ENCODE measurements at places on chromosomes 1 and 21.

DNA sequence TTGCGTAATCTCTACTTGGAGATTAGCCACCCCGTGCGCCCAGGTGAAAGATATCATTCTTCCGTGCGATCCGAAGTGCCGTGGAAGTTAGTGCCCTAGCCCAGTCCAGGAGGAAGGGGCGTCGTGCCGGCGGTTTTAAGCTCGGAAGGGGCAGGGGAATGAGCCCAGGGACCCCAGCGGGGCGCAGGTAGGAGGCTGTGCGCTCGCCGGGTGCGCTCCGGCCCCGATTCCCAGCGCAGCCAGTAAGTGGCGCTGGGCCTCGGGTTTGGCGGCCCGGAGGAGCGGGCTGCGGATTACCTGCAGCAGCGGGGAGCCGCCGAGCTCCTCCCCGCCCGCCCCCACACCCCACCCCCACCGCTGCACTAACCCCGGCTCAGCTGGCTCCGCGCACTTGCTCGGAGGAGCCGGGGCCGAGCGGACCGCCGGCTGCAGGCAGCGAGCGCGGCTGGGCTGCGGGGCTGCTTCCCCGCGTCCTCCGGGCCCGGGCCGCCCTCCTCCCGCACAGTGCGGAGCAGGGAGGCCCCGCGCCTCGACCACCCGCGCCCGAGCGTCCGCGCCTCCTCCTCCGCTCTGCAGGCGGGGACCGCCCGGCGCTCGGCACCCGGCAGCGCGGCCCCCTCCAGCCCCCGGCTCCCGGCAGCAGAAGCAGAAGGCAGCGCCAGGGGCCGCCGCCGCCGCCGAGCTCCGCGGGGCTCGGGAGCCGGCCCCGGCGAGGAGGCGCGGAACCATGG, at the start of gene RYR2:
TSS of gene RYR2 (plus strand) at position 390 of the 731 bp plus-strand sequence. CDS start at position 728, 338 bp downstream.
- peak; percentile 30 for DNase-seq

DNA sequence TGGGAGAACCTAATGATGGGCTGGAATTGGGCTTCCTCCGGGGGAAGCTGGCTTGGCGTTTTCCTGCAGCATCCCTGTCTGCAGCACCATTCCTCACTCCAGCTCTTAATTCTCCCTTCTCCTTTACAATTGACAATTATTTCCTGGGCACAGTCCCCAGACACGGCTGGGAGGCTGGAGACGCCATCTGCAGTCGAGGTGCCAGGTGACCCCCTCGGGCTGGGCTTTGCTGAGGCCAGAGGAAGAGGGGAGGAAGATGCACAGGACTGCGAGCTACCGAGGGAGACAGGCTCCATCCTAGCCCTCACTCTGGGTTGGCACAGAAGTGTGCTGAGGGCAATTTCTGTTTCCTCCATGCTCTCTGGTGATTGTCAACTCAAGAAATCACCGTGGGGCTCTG, 453.8 kb downstream of the PTPRU start:
- DNase-seq, result no peak

DNA sequence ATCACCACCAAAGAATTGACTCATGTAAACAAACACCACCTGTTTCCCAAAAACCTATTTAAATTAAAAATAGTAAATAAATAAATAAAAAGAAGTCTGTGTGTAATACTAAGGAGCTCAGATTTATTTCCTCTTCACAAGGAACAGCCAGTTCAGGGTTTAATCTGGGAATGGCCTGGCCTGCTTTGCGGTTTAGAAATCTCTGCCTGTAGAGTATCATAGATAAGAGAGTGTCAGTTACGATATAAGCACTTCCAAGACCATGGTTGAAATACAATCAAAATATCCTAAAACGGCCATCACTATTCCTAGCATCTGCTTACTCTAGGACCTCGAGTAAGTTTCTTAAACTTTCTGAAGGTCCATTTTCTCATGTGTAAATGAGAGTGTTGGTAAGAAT, 274.4 kb downstream of the PLPP3 start:
- DNase-seq, result no peak

- no peak for DNase-seq
These were observed 25.0 kb upstream of the ZNF436 start for GRCh38 chr1:23394684-23395083.

DNA sequence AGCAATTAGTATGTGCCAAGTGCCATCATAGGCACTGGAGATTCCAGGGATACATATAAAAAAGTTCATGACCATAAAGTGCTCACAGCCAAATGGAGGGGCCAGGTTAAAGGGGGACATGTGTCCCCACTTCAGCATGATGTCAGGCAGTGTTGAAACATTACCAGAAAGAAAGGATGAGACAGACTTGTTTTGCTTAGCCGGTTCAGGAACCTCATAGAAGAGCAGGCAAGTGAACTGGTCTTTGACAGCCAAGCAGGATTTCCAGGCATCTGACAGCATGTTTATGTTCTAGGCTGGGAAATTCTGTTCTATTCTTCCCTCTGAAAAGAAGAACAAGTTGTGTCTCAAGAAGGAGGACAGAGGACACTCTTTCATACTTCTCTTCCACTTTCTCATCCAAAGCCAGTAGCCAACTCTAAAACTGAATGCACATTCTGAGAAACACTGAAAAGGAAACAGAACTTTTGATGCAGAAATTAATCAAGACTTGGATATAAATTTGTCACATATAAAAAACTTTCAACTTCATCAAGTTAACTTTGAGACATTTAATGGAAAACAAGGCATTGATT, 39.7 kb downstream of the GLUL start:
- DNase-seq, result peak; percentile 14

GRCh38 chr1:236016782-236017400, 48.0 kb downstream of the NID1 start:
- DNase-seq, result peak; percentile 94

GRCh38 chr1:197140121-197140520, 6.3 kb downstream of the ASPM start:
- peak; percentile 25 for DNase-seq

DNA sequence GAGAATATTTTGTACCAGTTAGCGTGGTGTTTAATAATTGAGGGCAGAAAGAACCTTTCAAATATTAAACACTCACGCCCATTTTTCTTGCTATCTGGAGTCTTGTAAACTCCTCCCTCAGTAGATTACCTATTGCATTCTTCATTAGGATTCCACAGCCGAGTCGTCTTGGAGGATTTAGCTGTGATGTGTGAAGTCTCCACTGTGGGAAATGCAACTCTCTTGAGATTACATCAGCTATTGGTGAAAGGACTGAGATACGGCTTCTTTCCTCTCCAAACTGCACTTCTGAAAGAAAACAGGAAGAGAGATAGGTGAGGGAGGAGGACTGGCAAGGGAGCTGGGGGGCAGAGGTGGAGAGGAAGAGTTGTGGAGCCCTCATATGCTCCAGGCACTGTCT, 36.1 kb downstream of the ACTA1 start:
- no peak for DNase-seq

GRCh38 chr1:243474136-243474881, 218.5 kb downstream of the SDCCAG8 start:
- DNase-seq, result no peak

- peak; percentile 83 for DNase-seq
These were observed 28.5 kb downstream of the ECE1 start for GRCh38 chr1:21261551-21262292.

GRCh38 chr21:16873176-16873575, 639.7 kb upstream of the CXADR start:
- DNase-seq, result no peak

DNA sequence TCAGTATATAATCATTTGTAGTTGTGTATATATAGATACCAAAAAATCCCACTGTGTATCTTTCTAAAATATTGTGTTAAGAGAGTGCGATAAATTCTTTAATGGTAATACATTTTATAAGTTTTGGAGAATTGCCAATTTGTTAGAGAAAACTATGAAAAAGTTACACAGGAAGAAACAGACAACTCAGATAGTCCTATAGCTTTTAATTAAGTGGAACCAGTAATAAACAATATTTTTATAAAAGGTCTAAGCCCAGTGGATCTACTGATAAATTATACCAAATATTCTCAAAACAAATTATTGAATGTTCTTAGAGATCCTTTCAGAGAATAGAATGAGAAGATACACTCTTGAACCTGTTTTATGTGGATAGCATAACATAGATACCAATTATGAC, 50.6 kb downstream of the OBSCN start:
- no peak for DNase-seq

DNA sequence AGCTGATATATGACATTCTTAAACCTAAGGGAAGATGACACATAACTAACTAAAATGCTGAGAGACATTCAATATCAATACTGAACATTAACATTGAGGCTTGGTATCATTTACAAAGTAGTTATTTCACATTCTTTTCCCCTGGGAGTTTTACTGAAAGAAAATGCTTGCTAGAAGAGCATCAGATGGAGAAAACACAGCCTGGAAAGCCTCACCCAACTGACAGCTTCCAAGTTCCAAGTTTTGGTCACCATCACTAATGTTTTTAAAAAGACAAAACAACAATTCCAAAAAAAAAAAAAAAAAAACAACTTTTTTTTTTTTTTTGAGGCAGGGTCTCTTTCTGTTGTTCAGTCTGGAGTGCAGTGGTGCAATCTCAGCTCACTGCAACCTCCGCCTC, 80.6 kb downstream of the DSCAM start:
- no peak for DNase-seq

GRCh38 chr1:180236698-180237509, 6.8 kb downstream of the LHX4 start:
- no peak for DNase-seq

GRCh38 chr1:230068952-230069684, 2.1 kb downstream of the GALNT2 start:
- DNase-seq, result peak; percentile 32

DNA sequence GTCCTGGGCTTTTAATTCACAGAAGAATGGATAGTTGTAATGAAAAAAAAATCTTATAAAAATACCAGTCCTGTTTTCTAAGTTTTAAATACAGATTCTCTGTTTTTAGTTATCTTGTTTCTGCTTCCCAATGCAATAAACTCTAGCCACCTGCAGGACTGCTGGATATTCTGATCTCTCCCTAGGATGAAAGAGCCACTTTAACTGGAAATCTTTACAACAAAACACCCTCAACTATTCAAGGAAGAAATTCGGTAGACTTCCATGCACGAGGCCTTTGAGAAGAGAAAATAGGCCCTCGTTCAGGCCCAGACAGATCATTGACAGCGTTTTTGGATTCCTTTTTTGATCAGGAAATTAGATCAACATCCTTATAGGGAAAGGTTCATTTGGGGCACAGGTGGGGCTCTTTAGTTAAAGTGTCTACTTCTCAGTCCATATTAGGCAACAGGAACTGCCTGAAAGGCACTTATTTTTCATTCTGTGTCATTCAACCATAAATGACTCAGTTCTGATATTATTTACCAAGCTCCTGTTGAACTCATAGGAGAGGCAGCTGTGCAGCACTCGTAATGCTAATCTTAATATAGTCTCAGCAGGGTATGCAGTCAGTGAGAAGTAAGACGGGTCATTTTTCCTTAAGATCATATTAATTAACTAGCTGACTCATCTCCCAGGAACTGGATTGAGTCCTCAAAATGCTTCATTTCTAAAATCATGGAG, 71.1 kb upstream of the ERRFI1 start:
- peak; percentile 95 for DNase-seq

- DNase-seq, result peak; percentile 19
These were observed 1.9 kb downstream of the EPHX1 start for GRCh38 chr1:225811622-225812487.

- peak; percentile 7 for DNase-seq
These were observed 89.0 kb upstream of the ACTL8 start for GRCh38 chr1:17665950-17666720.

- DNase-seq, result no peak
These were observed at the start of gene SAMSN1 for GRCh38 chr21:14545906-14546480. Gene SAMSN1, minus strand, starts transcription at chr21:14546315. Its CDS starts 54 bp downstream, at chr21:14546261.

DNA sequence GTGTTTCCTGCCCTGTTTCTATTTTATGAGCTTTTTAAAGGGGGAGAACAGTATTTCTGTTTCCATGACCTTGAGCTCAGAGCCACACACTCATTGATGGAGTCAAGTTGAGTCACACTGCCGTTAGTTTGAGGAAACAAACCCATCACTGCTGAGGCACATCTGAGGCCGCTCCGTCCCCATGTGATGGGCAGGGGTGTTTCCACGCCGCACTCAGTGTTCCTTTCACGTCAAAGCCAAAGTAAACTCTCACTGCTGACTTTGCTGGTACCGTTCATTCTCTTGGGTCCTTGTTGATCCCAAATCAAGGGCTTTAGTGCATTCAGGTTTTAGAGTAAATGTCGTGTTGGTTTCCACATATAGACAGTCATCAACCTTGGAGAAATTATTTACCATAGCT, 48.8 kb downstream of the PKNOX1 start:
- DNase-seq, result no peak

- peak; percentile 90 for DNase-seq
These were observed 65.2 kb upstream of the TARBP1 start for GRCh38 chr1:234544087-234544579.

- DNase-seq, result no peak
These were observed 37.8 kb downstream of the GABPB2 start for GRCh38 chr1:151108331-151108730.

DNA sequence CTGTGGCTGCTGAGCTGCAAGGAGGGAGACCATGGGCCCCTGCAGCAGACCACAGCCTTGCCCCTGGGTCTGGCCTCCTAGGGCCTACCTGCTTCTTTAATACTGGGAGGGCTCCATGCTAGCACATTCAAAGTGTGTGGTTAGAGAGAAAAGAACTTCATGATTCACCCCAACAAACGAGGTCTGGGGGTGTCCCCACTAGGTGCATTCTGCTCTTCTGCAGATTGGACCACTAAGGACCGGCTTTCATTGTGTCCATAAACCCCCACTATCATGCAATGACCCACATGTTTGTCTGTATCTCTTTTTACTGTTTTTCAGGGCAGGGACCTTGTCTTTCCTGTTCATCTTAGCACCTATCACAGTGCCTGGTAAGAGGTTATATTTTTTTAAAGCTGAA, 185.4 kb downstream of the OMA1 start:
- DNase-seq, result no peak

GRCh38 chr1:222288053-222288452, 259.9 kb downstream of the HHIPL2 start:
- peak; percentile 88 for DNase-seq

GRCh38 chr1:154218545-154218944, 2.2 kb upstream of the UBAP2L start:
- DNase-seq, result no peak

DNA sequence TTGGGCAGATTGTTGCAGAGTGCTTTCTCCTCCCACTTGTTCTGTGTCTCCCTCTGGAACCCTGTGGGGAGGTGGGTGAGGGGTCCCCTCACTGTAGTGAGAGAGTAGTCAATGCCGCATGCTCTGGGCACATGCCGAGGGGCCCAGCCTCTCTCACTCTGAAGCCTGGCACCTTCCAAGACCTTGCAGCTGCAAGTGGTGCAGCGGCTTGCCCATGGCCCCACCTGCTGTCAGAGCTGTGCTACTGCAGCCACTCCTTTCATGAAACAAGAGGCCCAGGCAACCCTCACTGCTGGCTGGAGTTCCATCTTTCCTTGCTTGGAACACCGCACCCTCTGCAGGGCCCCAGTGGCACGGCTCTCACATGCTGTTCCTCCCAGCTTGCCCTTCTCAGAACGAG, 58.4 kb upstream of the COL6A1 start:
- peak; percentile 20 for DNase-seq

GRCh38 chr1:202305168-202305567, 36.6 kb downstream of the UBE2T start:
- no peak for DNase-seq

- peak; percentile 54 for DNase-seq
These were observed 149.1 kb downstream of the FCRL5 start for GRCh38 chr1:157403203-157403602.

- no peak for DNase-seq
These were observed 28.5 kb downstream of the ETNK2 start for GRCh38 chr1:204123376-204123775.
